ENCODE measurements at places on chromosomes 1 and 21.

- DNase-seq, result no peak
Measured at GRCh38 chr1:223513309-223513708, 120.1 kb downstream of the CCDC185 start.

- no peak for DNase-seq
Measured at GRCh38 chr1:181037386-181037785, 3.6 kb downstream of the MR1 start.

DNA sequence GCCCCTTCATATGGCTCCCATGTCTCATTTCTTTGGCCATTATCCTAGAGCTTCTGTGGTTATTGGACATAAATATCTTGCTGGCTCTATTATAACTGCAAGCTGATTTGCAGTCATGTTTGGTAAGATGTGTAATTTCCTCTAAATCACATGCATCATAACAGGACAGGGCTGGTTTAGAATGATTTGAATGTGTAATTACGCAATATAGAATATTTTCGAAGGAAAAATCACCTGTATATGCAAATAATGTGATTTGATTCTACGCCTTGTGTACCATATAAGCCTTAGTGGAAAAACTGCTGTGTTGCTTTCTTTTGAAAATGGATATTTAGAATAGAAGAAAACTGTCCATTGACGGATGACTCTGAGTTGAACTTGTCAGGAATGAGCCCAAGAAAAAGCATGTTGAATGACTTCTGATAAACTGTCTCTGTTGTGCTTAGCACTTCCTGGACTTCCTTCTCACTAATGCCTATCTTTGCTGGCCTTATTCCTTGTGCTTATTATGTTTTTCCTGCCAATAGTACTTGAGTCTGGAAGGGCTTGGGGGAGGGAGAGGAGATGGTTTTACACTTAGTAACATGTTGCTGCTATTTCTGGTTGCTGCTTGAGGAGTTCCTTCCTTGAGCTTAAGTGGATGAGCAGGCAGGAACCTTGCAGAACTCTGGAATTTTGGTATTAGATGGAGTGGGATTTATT, 6.5 kb downstream of the CACHD1 start:
- DNase-seq, result peak; percentile 80

- no peak for DNase-seq
Measured at GRCh38 chr1:248618119-248618518, 16.8 kb downstream of the OR2T11 start.

DNA sequence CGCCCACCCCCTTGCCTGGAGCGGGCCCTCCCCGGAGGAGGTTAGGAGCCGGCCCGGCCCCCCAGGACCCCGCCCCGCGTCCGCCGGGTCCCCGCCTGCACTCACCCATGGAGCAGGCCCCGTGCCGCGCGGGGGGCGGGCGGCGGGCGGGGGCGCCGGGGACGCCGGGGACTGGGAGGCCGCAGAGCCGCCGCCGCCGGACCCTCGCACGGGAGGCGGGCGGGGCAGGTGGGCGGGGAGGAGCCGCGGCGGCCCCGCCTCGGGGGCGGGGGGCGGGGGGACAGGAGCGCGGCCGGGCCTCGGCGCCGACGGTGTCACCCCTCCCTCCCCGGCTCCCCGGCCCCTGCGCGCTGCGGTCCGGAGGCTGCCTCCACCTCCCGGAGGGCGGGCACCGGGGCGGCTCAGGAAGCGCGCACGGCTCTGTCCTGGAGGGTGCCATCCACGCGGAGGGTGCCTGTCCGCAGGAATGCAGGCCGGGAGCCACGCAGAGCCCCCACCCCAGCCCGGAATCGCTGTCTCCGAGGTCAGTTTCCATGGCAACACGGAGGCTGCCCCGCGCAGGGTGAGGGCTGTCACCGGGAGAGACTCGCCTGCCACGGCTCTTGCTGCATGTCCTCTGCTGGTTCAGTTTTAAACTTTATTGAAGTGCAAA, 5.9 kb upstream of the PLEKHG5 start:
- peak; percentile 19 for DNase-seq

GRCh38 chr1:71031426-71031825, 16.2 kb downstream of the PTGER3 start:
- DNase-seq, result peak; percentile 54

- DNase-seq, result no peak
Measured at GRCh38 chr1:82836973-82837680, 1036.4 kb downstream of the ADGRL2 start.

DNA sequence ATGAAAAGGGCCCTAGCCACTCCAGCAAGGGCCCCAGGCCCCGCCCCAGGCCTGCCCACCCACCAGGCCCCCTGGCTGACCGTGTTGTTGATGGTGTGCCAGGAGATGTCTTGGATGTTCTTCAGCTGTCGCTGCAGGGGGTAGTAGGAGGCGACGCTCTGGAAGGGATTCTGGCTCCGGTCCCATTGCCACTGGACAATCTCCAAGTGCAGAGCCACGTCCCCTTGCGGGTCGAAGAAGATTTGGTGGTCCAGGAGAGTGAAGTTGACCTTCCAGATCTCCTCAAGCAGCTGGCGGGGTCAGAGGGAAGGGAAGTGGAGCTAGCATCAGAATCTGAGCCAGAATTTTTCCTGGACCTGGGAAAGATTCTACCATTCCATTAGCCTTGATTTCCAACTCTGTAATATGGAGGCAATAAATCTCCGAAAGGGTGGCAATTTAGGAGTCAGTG, 10.2 kb downstream of the TAS1R2 start:
- no peak for DNase-seq

DNA sequence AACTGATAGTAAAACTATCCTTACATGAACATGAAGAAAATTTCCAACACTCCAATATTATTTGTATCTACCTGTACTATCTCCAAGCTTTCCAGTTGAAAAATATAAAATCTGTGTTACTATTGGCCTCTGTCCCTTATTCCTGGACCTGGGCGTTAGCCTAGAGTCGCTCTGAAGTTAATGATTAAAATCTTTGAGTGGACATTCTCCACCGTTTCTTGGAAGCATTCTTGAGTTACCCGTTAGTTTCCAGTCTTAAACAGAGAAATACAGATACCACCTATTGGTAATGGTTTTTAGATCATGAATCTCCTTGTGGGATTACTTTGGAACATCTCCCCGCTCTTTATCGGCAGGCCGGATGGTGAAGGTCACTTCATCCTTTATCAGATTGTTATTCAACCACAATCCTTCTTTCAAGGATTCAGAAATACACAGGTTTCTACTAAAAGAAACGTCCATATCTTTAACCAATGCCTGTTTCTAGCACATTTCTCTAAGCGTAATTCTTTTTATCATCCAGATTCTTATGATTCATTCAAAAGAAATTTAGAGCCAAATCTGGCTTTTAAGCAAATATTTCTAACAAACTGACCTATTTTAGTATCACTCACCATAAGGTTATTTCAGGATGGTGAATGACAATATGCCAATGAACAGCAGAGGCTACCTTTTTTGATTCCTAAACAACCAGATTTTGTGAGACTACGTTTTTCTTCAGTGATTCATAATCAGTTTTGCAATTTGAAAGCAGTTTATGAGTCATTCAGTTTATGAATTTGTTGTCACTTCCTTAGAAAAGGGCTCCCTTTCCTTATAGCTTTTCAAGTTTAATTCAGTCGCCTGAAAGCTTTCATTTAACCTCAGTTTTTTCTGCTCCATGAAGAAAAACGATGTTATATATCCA, 70.2 kb upstream of the ERRFI1 start:
- DNase-seq, result peak; percentile 75

- DNase-seq, result no peak
Measured at GRCh38 chr1:101652484-101652883, 344.2 kb downstream of the OLFM3 start.

DNA sequence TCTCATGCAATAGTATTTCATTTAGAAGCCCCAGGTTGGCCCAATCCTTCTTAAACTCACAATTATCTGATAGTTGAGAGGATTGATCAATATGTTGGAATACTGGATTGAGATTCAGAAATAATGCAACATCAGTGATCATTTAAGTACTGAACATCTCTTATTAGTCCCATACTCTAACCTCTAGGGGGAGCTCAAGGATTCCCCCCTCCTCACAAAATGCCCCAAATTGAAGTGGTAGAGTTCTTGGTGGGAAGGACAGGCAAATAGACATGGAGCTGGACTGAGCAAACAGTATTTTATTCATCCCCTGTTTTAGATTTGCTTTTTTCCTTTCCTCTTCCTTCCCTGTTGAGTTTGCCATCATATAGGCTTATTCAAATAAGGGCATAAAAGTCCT, 62.8 kb downstream of the NGF start:
- no peak for DNase-seq

- DNase-seq, result no peak
Measured at GRCh38 chr1:182627622-182628021, 23.4 kb upstream of the RGS16 start.

DNA sequence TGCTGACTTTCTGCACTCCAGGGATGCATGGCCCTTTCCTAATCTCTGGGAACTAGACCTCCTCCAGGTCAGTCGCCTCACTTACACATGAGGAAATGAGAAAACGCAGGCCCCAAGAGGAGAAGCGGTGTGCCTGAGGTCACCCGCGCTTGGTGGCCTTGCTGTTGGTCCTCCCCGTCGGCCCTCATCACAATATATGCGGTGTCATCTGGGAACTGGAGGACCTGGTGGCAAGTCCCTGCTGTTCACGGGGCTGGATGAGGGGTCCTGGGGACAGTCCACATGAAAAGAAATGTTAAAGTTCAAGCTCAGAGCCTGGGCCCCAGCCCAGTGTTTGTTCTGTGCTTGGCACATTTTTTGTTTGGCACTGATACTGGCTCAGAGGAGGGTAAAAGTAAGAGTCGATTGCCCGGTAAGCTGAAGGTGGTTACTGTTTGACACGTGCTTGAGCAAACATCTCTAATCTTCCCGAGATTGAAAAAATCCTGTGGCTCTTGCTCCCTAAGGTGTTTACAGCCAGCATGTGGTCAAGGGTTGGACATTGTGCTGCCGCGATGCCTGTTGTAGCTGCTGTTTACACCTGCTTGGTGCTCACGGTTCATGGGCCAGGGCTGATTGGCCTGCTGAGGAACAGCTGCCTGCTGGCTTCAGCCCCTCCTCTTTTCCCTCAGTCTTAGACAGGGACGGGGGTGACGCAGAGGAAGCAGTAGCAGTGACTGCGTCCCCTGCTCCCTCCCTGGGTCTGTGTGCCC, 5.2 kb downstream of the COQ8A start:
- no peak for DNase-seq

Data from HFFc6 (cell line).